Fibroblast of gingiva (primary cell): ENCODE measurements at places on chromosomes 1 and 21.

- no peak for DNase-seq
Measured at GRCh38 chr1:98693385-98693784, 31.9 kb downstream of the SNX7 start.

DNA sequence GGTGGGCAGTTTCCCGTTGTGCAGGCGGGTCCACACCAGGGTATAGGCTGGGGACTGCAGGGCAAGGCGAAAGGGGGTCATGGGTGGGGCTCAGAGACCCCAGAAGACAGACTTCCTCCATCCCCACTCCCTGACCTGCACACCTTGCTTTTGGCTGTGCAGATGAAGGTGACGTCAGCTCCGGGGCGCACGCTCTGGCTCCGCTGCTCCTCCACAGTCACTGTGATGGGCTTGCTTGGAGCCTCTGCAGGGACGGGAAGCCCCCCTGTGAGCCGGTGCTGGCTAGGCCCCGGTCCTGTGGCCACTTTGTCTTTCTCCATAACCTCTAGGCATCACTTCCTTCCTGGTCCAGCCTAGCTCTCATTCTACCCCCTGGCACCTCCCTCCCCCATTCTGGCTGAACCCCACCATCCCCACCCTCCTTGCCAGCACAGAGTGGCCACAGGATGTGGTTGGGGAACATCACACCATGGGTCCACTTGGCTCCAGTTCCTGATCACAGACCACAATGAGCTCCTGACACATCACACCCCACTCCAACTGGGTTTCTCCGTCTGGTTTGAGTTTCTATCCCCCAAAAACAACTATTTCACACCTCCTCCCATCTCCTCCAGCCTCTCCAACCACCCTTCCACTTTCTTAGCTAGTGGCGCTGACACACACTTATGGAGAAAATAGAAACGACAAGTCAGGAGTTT lies 45.2 kb downstream of the LDLRAD2 start:
- peak; percentile 40 for DNase-seq

- peak; percentile 90 for DNase-seq
Measured at GRCh38 chr1:240312872-240313271, 221.2 kb downstream of the FMN2 start.

- no peak for DNase-seq
Measured at GRCh38 chr1:26350701-26351589, 3.0 kb downstream of the CRYBG2 start.

GRCh38 chr1:240308096-240308495 lies 216.4 kb downstream of the FMN2 start:
- DNase-seq, result no peak

GRCh38 chr1:982765-983436 lies 1.0 kb upstream of the PERM1 start:
- no peak for DNase-seq

DNA sequence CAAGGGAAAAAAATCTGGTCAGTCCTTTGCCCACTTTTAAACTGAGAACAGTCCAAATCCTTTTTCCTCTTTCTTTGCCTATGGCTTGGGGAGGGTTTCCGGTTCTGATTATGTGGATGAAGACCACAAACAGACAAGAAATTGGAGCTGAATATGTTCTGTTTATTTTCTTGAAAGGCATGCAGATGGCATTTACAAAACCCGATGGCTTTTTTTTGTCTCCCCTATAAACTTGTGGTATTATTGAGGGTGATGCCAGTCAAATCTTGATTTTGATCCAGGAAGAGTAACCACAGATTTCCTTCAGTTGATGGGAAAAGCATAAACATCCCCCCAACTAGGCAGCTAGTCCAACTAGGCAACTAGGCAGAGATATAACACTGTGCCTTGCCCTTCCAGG lies 38.9 kb downstream of the PLPP3 start:
- peak; percentile 69 for DNase-seq

DNA sequence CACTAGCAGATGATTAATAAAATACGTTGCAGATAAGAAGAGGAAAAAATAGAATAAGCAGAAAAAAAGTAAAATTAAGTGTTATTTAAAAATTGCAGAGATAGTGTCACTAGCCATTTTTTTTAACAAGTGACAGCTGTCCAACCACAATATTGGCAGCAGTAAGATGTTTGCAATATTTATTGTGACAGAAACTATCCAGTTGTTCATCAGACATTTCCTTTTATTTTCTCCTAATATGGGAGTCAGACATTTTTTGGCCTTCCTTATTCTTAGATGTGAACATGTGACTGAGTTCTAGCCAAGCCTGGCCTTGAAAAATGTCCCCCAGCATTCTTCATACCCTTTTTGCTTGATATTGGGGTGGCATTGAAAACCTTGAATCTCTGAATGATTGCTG lies 3.4 kb upstream of the SPAG17 start:
- DNase-seq, result no peak

DNA sequence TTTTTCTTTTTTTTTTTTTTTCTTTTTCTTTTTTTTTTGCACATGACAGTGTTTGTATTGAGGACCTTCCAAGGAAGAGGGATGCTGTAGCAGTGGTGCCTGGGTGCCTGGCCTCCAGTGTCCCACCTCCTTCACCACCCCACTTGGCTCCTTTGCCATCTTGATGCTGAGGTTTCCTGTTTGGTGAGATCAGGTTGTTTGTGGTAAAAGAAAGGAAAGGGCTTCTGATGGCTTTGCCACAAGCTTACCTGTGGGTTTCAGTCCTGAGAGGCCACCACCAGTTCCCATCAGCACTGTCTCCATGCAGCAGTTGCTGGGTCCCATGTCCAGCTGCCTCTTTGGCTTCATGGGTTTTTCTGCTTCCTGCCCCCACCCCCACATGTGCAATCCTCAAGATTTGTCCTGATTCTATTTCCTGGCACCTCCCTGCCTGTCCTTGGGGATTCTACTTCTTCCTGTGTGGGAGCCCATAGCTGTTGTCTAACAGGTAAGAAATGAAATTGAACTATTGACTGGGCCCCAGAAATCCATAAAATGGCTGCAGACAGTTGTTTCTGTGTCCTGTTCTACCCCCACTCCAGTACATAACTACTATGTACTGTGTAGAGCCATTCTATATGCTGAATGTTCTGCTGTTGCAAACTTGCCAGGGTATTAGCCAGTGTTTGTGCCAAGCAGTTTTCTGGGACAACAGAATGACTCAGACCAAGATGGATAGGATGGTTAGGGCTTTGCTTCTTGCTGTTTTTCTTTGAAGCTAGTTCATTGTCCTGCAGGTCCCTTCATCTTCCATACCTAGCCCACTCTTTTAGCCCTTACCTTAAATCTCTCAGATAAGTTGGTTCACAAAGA lies 4.2 kb upstream of the CCDC28B start:
- DNase-seq, result no peak
